CD8-positive, alpha-beta memory T cell (primary cell): ENCODE measurements at places on chromosomes 2 and 18. TPM values are rescaled to one million over a fixed set of nuclear protein-coding genes. Genes with fewer than 3 reads are reported as not detected.

The TWIST2 gene
- total RNA-seq: not detected

The ZSWIM2 gene
- total RNA-seq: not detected

The IL36RN gene
- total RNA-seq: not detected

The GREB1 gene
- 0.55 TPM for total RNA-seq

The PRKAG3 gene
- not detected for total RNA-seq

The TXNDC9 gene
- 34.1 TPM for total RNA-seq

The SGPP2 gene
- 7.6 TPM for total RNA-seq

The SCN2A gene
- total RNA-seq: not detected

The MC5R gene
- not detected for total RNA-seq

The SDC1 gene
- 0.13 TPM for total RNA-seq

The ADD2 gene
- 1.2 TPM for total RNA-seq

The RFX8 gene
- not detected for total RNA-seq

The ALPG gene
- not detected for total RNA-seq

The RRM2 gene
- total RNA-seq: 427 TPM

The ANKRD30BL gene
- total RNA-seq: not detected

The IL36B gene
- not detected for total RNA-seq

The ALLC gene
- total RNA-seq: not detected

The KIF5C gene
- 19.8 TPM for total RNA-seq

The HOXD3 gene
- not detected for total RNA-seq

The GORASP2 gene
- 80.9 TPM for total RNA-seq

The RNF152 gene
- 0.13 TPM for total RNA-seq

The NOSTRIN gene
- not detected for total RNA-seq

The KCNJ13 gene
- total RNA-seq: not detected

The KLHL41 gene
- 0.27 TPM for total RNA-seq

The NLRC4 gene
- total RNA-seq: 0.07 TPM

The KYNU gene
- total RNA-seq: not detected

The GAD1 gene
- total RNA-seq: 0.55 TPM

The POLE4 gene
- 68.6 TPM for total RNA-seq

The TUBA3D gene
- not detected for total RNA-seq

The OSBPL6 gene
- total RNA-seq: 1.2 TPM

The LIMS4 gene
- total RNA-seq: 0.91 TPM

The RAMP1 gene
- total RNA-seq: 0.63 TPM
